Fibroblast of the aortic adventitia (primary cell): ENCODE measurements at places on chromosomes 6 and 20.
A peak's percentile ranks its signal among the peaks of the same experiment; 100 is the strongest.

DNA sequence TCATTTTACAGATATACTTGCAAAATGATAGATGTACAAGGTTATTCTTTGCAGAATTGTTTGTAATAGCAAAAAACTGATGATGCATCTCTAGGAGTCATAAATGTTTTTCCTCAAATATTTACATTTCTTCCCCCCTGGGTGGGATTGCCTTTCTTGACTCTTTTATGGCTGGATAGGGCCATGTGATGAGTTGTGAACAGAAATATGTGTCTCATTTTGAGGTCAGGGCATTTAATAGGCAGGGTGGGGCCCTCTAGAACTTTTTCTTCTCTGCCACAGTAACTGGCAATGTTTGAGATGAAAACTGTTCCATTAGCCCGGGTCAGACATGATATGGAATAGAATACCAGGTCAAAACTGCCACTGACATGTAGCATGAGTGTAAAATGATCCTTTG is 159.5 kb upstream of the SYNCRIP start:
- no peak for DNase-seq

DNA sequence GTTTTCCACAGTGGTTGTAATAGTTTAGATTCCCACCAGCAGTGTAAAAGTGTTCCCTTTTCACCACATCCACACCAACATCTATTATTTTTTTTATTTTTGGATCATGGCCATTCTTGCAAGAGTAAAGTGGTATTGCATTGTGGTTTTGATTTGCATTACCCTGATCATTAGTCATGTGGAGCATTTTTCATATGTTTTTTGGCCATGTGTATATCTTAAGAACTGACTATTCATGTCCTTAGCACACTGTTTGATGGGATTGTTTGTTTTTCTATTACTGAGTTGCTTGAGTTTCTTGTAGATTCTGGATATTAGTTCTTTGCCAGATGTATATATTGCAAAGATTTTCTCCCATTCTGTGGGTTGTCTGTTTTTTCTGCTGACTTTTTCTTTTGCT is 820.1 kb downstream of the TENT5A start:
- DNase-seq: peak; percentile 43

DNA sequence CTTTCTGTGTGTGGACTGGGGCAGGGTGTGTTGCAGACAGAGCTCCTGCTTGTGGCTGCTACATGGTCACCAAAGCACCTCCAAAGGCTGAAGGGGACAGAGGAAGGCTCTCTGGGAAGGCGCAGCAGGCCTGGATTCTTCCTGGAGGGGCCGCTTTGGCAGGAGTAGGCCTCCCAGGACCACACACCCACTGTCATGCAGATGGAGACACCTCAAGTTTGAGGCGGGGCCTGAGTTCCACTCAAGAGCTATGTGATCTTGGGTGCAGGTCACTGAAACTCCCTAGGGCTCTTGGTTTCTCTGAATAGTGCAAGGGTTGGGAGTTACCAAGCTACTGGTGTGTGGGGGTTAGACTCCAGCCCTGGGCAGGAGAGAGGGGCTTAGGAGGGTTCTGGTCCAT is 27.9 kb downstream of the EFCAB8 start:
- DNase-seq: no peak

DNA sequence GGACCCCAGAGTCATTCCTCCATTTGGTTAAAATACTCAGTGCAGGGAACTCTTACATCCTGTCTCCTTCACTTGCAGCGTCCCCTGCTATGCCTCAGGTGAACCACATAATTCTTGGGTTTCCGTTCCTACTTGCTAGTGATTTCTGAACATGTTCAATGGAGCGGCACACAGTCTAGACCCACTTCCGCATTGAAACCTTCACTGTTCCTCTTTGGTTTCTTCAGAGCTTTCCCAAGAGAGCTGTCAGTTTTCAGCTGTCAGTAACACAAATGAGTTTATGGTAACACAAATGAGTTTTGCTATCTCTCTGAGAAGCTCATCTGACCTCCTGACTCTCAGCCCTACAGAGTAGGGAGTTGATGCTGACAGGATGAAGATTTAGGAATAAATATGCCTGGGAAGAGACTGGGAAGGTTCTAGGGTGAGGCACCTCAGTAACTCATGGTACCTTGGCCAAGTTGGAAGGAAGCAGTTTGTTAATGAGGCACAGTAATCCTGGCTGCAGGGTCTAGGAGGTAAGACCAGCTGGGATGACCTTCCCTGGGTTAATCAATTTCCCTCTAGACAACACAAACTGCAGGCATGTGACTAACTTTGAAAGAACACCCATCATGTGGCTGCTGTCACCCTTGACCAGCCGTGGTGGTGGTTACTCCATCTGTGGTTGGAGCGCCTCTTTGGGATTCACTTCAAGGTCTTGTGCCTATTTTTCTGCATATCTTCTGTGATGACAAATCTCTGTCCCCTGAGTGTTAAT is 5.4 kb downstream of the SYS1 start:
- no peak for DNase-seq

- DNase-seq: no peak
These were observed 27.0 kb downstream of the ANGPT4 start for GRCh38 chr20:889106-889505.

DNA sequence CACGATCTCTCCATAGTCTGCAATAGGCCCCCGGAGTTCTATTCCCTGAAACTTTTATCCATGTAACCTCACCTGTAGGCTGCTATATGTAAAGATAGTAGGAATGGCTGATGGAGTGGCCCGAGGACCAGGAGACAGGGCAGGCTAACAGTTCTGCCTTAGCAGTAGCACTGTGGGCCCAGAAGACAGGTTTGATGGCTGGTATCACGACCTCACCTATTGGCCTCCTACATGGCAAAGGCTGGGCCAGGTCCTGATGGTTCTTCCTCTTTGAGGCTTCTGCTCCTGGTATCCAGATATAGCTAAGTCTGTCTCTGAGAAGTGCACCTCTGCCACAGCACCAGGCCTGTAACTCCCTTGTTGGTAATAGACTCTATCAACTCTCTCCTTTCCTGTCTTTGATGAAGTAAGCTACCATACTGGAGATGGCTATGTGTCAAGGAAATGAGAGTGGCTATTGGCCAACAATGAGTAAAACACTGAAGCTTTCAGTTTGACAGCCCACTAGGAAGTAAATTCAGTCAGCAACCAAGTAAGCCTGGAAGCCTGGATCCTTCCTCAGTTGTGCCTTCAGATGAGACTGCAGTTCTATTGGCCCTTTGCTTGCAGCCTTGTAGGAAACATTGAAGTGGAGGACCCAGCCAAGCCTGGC is 5.7 kb downstream of the SPEF1 start:
- DNase-seq: no peak

DNA sequence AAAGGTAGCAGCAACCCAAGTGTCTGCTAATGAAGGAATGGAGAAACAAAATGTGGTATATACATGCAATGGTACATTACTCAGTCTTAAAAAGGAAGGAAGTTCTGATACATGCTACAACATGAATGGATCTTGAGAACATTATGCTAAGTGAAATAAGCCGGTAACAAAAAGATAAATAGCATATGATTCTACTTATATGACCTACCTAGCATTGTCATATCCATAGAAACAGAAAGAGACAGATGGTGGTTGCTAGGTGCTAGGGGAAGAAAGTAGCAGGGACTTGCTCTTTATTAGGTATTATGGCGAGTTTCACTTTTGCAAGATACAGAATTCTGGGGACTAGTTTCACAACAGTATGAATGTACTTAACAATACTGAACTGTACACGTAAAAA is 46.6 kb downstream of the UBR2 start:
- DNase-seq: no peak

GRCh38 chr20:63431944-63432343 is 40.5 kb downstream of the KCNQ2 start:
- no peak for DNase-seq

DNA sequence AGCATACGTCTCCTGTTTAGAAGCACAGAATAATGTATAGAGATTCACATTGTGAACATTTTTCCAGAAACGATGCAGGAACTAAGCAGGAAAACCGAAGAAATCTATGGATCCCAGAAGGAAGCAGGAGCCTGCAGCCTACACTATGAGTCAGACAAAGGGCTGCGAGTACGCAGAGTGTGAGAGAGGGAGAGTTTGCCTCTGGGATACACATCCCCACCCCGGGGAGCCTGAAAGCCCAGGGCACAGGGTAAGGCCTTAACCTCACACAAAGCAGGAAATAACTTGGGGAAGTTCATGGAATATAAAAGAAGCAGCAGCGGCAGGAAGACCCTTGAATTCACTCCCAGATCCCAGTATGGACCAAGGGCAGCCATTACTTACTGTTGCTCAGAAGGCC is 842.1 kb upstream of the MANEA start:
- DNase-seq: no peak

DNA sequence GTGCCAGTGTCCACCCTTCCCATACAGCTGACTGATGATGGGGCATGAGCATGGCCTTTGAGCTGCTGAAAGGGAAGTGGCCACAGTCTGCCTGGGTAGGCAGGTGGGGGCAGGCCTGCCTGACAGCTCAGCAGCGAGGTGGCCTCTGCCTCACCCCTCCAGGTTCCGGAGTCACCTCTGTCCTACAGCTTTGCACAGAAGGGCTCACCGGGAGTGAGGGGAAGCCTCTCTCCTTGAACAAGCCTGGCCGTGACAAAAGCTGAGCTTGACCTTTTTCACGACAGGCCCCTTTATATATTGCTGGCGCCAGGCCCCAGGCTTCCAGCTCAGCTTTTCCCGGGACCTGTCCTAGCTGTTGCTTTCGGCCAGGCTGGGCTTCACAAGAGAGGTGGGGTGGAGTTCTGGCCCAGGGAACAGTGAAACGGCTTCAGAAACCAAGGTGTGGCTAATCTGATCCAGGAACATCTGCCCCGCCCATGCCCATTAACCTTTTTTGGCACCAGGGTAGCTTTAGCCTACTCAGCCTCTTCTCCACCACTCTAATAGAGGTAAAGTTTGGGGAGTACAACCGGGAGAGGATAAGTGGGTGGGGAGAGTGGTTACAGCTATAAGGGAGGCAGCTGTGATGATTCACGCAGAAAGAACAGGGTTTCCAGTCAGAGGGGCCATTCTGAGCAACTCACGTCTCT is 42.9 kb downstream of the C6orf132 start:
- DNase-seq: peak; percentile 64

DNA sequence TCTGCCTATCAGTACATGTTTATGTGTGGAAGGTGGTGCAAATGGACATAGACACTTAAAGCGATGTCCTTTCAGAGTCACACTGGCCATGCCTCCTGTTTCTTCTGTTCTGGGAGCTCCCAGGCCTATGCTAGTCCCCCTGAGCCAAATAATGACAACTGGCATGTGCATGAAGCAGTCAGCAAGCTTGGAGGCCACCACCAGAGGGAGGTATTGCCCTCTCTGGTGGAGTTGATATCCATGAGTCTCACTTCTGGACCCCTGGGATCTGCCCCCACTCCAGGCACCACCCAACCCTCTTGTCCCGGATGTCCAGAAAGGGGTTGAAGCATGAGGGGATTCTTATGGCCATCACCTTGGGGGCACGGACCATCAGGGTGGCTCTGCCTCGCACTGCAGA is 172.2 kb downstream of the AIG1 start:
- DNase-seq: peak; percentile 31

GRCh38 chr6:84459401-84459800 is 232.0 kb upstream of the CEP162 start:
- DNase-seq: no peak

DNA sequence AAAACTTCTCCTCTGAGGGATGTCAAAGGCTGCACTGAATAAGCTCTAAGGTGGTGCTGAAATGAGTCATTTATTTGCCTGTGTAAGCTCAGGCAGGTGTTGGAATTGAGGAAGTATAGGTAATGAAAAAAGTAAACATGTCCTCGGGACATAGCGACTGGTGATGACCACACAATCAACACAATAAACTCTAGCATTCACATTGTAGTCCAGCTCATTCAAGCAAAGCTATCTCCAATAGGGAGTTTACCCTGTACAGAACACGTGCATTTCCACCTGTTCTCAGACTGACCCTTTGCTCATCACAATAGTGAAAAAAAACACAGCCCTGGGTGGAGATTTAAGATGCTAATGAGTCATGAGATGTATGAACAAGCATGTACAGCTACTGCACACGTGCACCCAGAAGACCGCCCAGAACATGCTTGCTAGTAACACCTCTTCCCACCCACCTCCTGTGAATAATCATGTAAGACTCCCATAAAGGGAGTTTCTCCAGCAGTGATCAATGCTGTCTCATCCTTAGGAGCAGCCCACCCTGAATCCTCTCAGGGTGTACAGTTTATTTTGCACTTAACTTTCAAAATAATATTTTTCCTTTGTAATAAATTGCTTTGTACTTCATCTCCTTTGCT is 33.0 kb upstream of the POU5F1 start:
- peak; percentile 39 for DNase-seq

DNA sequence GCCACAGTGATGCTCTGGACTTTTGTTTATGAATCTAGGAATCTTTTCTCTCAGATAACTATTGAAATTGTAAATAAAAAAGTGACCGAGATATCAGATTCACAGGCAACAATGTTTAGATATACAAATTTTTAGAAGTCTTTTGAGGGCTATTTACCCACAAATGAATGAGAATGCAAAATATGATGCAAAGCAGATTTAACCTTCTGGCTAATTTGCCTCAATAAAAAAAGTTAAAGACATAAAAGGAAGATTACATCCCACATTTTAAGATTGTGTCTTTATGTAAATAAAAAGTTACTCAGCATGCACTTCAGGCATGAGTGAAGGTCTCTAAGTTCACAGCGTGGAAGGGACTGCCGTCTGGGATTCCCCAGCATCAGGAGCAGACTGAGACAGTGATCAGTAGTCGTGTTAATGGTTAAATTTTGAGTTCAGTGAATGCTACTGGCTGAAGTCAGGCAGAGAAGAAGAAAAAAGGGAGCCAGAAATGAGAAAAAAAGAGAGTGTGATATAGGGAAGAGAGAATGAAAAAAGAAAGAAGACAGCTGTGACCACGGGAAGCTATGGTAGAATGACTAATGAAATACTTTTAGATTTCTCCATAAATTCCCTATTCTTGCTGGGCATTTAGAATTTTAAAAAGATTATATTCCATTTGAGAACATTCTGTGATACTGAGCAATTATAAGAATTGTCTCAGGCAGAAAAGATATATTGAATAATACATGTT is 93.6 kb downstream of the MYB start:
- no peak for DNase-seq

GRCh38 chr6:119090256-119090655 is 11.8 kb upstream of the FAM184A start:
- DNase-seq: peak; percentile 3

DNA sequence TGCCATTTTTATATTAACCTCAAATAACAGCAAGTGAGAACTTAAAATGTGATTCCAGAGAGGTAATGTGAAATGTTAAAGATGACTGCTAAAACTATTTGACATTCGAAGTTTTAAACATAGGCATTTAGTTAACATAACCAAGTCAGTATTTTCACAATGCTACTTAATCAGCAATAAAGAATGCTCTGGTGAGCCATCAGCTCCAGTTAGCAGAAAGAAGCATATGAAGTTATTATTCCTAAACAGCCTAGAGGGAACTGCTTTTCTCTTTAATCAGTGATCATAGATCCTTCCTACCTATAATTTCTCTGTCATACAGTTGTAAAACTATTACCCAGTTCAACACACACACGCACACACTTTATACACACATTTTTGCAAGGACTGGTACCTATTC is 60.1 kb downstream of the MMS22L start:
- no peak for DNase-seq

- DNase-seq: no peak
These were observed 30.4 kb downstream of the BFSP1 start for GRCh38 chr20:17500826-17501225.

GRCh38 chr6:138588805-138589434 is 89.6 kb upstream of the NHSL1 start:
- peak; percentile 89 for DNase-seq
